ENCODE measurements at places on chromosomes 7 and 10.

- no peak for DNase-seq
These were observed 79.2 kb downstream of the GNAI1 start for GRCh38 chr7:80213814-80214213.

DNA sequence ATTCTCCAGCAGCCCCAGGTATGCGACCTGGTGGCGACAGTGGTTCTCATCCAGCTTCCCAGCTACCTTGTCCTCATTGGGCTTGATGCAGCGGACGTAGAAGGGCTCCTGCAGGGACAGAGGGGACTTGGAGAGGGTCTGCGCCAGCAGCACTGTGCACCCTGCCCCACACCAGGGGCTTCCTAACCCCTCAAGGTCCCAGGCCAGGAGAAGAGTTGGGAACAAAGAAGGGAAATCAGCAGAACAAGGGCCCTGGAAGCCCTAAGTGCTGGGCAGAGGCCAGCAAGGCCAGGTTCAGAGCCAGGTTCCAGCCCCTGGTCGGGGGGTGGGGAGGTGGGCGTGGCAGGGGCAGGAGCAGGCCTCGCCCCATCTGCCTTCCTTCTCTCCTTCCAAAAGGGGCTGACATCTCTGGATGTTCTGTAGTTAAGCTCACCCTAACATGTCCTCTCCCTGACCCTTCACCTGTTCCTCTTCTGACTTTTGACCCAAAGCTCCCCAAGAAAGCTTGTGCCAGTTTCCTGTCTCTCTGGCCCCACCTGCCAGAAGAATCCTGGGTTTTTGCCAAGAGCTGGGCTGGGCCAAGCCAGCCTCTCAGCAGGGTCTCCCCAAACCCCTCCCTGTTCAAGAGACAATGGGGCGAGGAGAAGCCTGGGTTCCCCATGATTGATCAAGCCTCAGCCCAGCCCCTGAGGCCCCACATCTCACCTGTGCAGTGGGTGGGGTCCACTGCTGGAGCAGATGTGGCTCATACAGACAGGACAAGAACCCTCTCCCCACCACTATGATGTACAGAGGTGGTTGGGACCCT is 11.9 kb downstream of the MYO1G start:
- DNase-seq: no peak

DNA sequence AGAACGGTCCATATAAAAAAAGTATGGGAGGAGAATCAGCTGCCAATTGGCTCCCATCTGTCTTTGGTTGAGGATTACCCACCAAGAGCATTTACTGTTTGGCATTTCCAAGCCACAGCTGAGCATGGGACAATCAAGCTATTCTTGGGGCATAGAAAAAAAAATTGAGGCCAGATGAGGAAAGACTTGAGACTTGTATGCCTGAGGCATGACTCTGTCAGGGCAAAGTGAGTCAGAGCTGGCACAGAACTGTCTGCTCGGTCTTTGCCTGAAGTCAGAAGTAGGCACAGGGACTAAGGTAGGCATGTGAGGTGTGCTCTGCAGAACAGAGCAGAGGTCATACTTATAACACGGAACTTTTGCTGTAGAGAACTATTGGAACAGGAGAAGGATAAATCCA is 126.5 kb upstream of the CHRM2 start:
- no peak for DNase-seq

GRCh38 chr7:45920502-45921380 is at the start of gene IGFBP3:
Gene IGFBP3 (minus strand): TSS chr7:45921272. CDS start chr7:45921140, 132 bp downstream.
- DNase-seq: no peak

- DNase-seq: no peak
These were observed 39.0 kb upstream of the STRIP2 start for GRCh38 chr7:129394982-129395914.

- no peak for DNase-seq
These were observed 11.5 kb downstream of the KLF6 start for GRCh38 chr10:3773460-3774017.

DNA sequence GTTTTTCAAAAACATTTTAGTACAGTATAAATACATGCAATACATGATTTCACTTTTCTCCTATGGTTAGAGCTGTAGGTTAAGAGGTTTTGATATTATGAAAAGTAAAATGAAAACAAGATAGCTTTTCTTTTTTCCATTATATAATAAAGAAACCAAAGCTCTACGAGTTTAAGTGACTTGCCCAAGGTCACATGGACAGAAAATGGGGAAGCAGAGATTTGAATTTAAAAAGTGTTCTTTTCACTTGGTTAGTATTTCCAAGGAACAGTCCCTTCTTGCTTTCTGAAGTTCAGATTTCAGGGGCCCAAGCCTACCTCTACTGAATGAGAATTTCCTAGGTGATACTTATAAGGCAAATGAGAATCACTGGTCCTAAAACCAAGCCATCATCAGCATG is 13.2 kb upstream of the MAP3K8 start:
- DNase-seq: no peak

DNA sequence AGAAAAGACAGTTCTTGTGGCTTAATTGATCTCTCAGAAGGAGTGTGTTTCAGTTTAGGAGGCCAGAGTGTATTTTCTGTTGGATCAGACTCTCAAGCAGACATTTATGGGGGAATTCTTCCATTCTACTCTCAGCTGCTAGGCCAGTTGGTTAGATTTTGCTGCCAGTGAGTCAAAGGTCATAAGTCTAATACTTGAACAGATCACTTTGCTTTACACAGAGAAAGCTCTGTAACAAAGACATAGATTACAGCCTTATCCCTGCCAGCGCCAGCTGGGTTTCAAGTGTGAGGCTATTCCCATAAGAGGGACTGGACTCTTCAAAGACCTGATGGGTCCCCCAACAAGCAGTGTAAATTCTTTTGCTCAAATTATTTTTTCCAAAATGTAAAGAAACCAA is 145.6 kb upstream of the SEMA3C start:
- no peak for DNase-seq

- DNase-seq: no peak
These were observed 6.0 kb upstream of the REEP3 start for GRCh38 chr10:63515002-63515763.

DNA sequence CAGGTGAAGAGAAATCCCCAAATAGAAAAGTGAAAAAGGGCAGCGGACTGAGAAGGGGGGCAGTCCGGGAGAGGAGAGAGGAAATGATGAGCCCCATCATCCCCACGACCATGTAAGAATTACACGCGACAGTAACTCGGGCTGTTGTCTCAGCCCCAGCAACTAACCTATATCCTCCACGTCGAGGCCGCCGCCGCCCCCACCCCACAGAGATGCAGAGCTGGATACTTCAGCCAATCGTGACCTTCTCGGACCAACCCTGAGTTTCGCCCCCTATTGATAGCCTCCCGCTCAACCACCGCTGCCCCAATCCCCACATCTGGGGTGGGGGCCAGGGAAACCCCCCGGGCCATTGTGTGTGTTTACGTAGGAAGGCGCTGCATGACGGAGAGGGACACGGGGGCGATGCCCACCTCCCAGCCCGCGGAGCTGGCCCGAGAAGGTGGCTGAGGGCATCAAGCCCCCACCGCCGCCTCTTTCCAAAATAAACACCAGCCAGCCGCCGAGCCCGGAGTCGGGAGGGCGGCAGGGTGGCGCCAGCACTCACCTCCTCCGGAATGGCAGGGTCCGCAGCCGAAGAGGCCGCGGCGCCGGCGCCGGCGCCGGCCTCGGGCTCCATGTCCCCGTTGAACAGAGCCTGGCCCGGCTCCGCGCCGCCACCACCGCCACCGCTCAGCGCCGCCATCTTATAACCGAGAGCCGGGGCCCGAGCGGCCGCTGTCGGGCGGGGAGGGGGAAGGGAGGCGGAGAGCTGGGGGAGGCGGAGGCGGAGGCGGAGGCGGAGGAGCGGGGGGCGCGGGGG is 509 bp downstream of the BRAF start:
- DNase-seq: peak; percentile 67

GRCh38 chr10:26372513-26373354 is 65.4 kb upstream of the APBB1IP start:
- DNase-seq: no peak

GRCh38 chr10:15262036-15262713 is 93.7 kb upstream of the NMT2 start:
- DNase-seq: no peak

All from activated CD4-positive, CD25-positive, alpha-beta regulatory T cell (primary cell).